ENCODE measurements at places on chromosomes 5 and 9.

GRCh38 chr9:18851069-18851795, 181.8 kb downstream of the SAXO1 start:
- DNase-seq, result no peak

DNA sequence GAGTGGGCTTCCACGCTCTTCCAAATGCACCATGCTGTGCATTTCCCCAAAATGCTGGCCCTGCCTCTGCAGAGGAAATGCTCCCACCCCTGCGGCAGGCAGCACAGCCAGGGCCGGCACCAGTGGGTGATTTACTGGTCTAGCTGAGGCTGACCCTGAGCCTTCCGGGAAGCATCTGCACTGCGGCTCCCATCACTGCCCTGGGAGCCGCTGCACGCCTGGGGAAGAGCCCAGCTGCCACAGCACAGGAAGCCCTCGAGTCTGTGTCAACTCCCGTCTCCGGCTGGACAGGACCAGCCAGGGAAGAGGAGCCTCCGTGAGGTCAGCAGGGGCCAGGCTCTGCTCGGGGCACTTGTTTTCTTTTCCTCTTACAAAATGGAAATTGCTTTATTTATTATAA, 25.1 kb upstream of the EEIG1 start:
- DNase-seq, result no peak

DNA sequence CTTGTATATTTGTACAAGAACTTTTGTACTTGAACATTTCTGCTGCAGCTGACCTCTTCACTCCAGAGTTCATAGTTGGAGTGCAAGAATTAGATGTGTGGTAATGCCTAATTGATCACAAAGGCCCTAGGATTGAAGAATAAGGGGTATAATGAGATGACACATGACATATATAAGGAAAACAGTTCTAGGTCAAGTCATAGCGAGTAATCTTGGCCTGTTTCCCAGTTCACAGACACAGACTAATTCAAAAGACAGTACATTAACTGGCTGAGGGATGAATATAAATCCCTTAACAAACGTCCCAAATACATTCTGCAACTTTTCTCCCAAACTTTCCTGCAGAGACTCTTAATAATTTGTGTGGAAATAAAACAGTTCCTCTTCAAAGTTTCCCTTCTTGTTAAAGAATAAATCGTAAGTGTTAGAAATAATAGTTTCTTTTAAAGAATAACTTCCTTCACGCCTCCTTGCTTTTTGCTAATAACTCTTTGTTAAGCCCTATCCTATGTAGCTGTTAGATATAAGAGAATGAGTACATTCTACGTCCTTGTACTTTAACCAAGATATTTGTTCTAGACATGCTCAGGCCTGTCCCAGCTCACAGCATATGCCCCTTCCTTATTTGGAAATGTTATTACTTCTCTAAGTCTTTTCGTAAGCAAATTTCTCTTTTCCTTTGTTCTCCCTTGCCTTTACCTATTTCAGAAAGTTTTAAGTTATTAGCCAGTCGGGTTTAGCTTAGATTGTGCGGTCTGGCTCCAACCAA, 556.4 kb upstream of the CTNND2 start:
- no peak for DNase-seq

DNA sequence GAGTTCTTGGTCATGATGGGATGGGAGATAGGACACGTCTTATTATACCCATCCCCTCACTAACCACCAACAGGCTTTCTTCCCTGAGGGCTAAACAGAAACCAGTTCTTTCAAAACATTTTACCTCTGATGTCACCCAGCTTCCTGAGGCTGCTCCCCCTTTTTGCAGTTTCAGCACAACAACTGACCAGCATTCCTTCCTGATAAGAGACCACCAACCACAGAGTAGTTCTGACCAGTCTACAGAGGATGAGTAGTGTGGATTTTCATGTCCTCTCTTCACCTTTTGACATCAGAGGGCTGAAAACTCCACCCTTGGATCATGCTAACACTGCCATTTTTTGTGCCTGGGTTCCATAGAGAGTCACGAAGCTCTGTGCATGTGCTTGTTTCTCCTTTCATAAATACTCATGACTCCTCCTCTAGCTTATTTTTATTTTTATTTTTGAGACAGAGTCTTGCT, 82.6 kb downstream of the OSTF1 start:
- no peak for DNase-seq

GRCh38 chr5:167417662-167418061, 873.8 kb upstream of the WWC1 start:
- no peak for DNase-seq

DNA sequence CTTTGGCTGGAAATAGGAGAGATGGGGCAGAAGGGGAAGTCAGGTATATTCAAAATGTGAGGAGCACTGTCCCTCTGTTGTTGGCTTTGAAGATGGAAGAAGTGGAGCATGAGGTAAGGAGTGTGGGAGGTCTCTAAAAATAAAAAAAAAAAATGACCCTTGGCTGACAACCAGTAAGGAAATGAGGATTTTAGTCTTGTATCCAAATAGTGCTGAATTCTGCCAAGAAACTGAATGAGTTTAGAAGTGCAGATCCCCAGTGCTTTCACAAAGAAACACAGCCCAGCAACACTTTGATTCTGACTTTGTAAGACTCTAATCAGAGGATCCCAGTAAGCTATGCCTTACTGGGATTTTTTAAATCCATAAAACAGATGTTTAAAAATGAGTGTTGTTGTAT, 367.9 kb downstream of the CYLC2 start:
- no peak for DNase-seq

GRCh38 chr5:122187426-122187825, 58.1 kb downstream of the ZNF474 start:
- no peak for DNase-seq

DNA sequence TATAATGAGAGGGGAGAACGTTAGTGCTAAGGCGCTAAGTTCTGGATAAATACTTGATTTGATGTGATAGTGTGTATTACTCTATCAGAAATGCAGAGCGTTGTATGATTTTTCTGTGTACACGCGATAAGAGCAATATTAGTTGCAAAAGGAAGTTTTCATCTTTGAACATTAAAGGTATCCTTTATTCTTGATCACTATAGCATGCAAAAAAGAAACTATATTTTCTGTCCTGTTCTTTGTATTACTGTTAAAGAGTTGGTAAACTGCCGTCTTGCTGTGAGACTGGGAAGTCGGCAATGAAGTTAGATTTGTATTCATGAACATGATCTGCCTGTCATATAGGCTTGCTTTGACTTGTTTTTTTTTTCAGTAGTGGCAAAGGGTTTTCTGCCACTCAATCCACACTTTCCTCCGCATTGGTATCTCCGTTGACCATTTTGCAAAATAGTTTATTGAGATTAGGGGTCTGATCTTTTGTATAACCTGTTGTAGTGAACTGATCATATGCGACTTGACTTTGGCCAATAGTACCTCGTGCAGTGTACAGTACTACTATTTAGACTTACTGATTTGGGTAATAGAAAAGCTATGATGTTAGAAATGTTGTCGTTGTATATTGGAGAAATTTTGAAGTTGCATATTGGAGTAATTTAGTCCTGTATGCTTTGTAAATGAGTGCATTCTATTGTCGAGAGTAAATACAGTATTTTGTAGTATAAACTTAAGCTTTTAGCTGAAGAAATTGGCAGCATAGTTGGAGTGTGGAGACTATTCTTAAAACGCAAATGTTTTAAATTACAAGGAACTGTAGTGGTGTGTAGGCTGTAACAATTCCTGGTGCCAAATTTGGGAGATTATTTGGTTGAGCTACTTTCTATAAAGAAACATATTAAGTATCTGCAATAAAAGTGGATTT, 1.7 kb downstream of the DENND4C start:
- no peak for DNase-seq

- DNase-seq, result no peak
Measured at GRCh38 chr9:110842986-110843385, 174.4 kb downstream of the MUSK start.

DNA sequence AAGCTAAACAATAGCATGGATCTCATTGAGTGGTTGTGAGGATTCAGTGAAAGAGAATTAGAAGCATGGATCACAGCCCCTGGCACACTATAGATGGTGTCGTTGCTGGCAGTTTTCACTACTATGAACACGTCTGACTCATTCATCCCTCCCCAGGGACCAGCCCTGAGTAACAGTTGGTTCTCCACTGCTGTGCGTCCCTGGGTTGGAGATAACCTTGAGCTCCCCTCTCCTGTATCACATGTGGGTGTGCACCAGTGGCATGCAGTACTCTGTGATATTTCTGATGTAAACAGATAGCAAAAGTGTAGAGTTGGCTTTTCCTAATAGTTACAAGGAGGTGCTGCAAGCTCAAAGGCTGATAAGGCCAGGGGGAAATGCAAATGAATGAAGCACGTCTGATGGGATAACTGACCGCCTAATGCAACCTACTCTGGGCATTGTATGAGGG, 8.8 kb upstream of the LCP2 start:
- DNase-seq, result no peak

- no peak for DNase-seq
Measured at GRCh38 chr9:115997923-115998322, 155.7 kb upstream of the PAPPA start.

- DNase-seq, result no peak
Measured at GRCh38 chr5:61910771-61911170, 395.2 kb upstream of the KIF2A start.

Measured in inflammatory macrophage treated with lipopolysaccharide for 1 hour (primary cell).